ENCODE measurements at places on chromosomes 12 and 14.
A peak's percentile ranks its signal among the peaks of the same experiment; 100 is the strongest.

- DNase-seq, result no peak
Measured at GRCh38 chr12:106344131-106344530, 13.4 kb upstream of the POLR3B start.

GRCh38 chr12:24034160-24034559 lies 84.7 kb upstream of the SOX5 start:
- DNase-seq, result no peak

GRCh38 chr12:93968536-93969285 lies 179.7 kb upstream of the PLXNC1 start:
- no peak for DNase-seq

- DNase-seq, result peak; percentile 23
Measured at GRCh38 chr14:72892879-72893635, 844 bp downstream of the DPF3 start.

DNA sequence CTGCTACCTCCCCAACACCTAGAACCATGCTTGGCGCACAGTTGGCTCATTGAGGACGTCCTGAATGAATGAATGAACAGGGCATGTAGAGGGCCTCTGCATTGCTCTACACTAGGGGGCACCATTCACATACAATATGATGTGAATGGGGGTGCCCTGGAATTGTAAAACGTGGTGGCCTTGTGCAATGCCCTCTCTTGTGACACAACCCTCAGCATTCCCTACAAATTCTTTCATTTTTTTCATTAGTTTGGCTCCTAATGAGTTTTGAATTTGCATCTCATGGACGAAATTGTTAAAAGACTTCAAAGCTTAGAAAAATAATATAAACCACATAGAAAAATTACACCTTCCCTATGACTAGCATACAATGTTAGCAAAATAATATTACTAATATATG lies 2.3 kb upstream of the DIO2 start:
- peak; percentile 81 for DNase-seq

DNA sequence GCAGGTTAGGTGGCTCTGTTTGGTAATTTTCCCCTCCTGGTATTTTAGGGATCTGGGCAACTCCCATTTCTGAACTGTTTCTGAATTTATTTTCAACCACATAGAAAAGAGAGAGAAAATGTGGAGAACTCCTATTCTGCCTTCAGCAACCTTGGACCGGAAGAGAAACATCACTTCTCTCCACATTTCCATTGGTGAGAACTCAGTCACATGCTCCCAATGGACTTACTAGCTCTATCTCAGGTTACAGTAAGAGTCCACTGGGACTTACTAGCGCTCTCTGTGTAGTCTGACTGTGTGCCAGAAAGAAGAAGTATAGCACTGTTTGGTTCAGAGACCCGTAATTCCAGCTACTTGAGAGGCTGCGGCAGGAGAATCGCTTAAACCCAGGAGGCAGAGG lies 383.2 kb downstream of the DUSP6 start:
- no peak for DNase-seq

- DNase-seq, result no peak
Measured at GRCh38 chr12:131370791-131371347, 340.0 kb upstream of the SFSWAP start.

- DNase-seq, result no peak
Measured at GRCh38 chr12:18387706-18388105, 126.4 kb downstream of the PIK3C2G start.

GRCh38 chr12:130198026-130198662 lies 35.9 kb downstream of the FZD10 start:
- no peak for DNase-seq

DNA sequence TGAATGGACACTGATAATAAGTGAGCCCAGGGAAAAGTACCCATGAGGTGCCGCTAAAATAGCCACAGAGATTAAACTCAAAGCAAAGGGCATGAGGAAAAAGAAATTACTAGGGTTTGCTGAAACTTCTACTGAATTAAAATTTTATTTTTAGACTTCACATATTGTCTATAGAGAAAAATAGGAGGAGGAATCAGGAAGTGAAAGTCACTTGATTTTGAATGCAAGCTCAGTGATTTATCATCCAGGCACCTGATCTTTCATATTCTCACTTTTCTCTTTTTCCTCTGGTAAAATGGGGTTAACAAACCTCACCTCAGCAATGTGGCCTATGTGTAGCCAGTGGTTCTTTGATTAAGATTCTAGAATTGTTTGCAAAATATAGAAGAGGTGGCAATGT lies 479.8 kb downstream of the BCL11B start:
- DNase-seq, result no peak

GRCh38 chr12:11067514-11067913 lies 5.4 kb upstream of the TAS2R46 start:
- DNase-seq, result peak; percentile 74

- no peak for DNase-seq
Measured at GRCh38 chr14:63659726-63660125, 18.1 kb upstream of the WDR89 start.

GRCh38 chr12:110933326-110933974 lies 13.1 kb upstream of the MYL2 start:
- DNase-seq, result no peak

DNA sequence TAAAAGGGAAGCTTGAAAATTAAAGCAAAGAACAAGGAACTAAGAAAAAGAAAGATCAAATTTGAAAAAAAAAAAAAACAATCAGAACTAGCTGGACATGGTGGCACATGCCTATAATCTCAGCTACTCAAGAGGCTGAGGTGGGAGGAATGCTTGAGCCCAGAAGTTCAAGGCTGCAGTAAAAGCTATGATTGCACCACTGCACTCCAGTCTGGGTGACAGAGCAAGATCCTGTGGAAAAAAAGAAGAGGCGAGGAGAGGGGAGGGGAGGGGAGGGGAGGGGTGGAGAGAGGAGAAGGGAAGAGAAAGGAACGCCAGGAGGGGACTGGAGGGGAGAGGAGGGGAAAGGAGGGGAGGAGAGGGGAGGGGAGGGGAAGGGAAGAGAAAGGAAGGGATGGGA lies 43.0 kb downstream of the EEA1 start:
- no peak for DNase-seq

DNA sequence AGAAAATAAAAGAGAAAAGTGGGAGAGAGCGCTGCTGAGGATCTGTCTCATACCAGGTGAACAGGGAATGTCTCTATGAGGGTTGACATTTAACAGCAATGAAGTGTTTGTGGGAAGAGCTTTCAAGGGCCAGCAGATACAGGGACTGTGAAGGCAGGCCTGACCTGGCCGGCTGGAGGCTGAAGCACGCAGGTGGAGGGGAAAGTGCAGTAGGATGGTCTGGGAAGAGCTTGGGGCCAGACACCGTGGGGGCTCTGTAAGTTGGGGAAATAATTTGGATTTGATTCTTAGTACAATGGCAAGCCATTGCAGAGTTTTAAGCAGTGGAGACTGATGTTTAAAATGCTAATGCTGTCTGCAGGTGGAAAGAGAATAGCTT lies 23.8 kb upstream of the DHRS2 start:
- no peak for DNase-seq

GRCh38 chr12:99093166-99093565 lies 448.1 kb downstream of the APAF1 start:
- no peak for DNase-seq

- peak; percentile 5 for DNase-seq
Measured at GRCh38 chr14:64970776-64971477, 1.2 kb downstream of the RAB15 start.

GRCh38 chr12:718756-719102 lies 33.6 kb upstream of the WNK1 start:
- no peak for DNase-seq

DNA sequence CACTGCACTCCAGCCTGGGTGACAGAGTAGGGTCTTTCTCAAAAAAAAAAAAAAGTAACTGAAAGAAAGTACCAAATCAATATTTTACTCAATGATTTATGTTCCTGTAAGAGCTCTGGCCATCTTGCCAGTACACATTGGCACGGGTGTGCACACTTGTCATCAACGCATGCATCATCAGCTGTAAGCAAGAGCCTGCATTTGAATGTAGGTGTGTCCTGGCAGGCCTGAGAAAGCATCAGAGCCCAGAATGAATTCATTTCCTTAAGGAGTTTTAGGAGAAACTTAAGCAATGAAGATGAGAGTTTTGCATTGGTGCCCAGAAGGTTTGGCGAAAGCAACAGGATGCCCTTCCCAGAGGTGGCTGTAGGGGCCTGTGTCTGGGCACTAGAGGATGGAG lies 88.5 kb upstream of the FZD10 start:
- DNase-seq, result no peak

GRCh38 chr12:19761463-19761862 lies 322.2 kb downstream of the AEBP2 start:
- DNase-seq, result no peak

DNA sequence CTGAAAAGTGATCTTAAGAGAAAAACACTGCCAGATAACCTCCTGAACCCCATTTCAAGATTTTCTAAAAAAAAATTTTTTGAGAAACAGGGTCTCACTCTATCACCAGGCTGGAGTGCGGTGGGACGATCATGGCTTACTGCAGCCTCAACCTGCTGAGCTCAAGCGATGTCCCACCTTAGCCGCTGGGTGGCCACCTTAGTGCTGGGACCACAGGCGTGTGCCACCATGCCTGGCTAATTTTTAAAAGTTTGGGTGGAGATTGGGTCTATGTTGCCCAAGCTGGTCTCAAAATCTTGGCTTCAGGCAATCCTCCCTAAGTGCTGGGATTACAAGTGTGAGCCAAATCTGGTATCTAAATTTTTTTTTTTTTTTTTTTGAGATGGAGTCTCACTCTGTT lies 3.4 kb downstream of the PNMA1 start:
- no peak for DNase-seq

- no peak for DNase-seq
Measured at GRCh38 chr12:120801146-120801545, 75.5 kb downstream of the ACADS start.

DNA sequence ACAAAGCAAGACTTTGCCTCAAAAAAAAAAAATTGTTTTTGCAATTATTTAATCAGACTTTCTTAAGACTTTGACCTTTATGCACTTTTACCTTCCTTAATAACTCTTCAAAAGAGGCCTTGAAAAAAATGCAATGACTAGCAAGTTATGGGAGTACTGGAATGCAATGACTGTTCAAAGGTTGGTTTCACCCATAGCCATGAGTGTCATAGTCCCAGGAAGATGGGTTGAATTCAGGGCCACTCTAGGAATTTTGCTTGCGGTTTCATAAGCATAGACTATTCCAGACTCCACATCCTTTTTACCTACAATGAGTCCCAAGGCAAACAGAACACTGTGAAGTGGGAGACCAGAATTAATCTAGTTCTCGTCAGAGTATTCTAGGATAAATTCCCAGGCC lies 29.4 kb upstream of the DENND5B start:
- no peak for DNase-seq

- DNase-seq, result no peak
Measured at GRCh38 chr14:71314717-71315116, 407.5 kb downstream of the PCNX1 start.

GRCh38 chr12:99146730-99147129 lies 500.8 kb upstream of the GARIN6 start:
- no peak for DNase-seq
